ENCODE measurements at places on chromosomes 5 and 9.

DNA sequence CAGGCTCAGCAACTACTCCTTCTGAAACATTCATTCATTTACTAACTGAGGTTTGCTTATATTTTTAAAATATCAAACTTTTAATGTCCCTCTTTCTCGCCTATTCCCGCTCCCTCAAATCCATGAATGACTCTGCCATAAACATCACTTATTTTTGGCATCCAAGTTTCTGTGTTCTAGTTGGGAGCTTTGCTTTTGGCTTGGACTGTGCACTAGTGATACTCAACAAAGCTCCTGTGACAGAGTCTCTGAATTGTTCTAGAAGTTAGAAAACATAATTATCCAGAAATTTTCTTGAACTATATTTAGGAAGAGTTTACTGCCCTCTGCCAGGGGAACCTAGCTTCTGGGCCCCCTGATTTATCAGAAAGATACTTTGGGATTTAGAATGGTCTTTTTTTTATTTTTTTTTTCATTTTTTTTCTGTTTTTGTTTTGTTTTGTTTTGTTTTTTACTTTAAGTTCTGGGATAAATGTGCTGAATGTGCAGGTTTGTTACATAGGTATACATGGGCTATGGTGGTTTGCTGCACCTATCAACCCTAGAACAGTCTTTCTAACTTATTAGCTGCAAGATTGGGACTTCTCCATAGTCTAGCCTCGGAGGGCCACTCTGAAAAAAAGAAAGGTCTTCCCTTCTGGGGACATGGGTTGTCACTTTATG, 64.7 kb upstream of the PTGER4 start:
- DNase-seq, result no peak

GRCh38 chr9:12657998-12658397, 35.2 kb upstream of the TYRP1 start:
- no peak for DNase-seq

GRCh38 chr5:4159681-4160080, 564.0 kb downstream of the IRX1 start:
- no peak for DNase-seq

GRCh38 chr5:105740242-105740641, 1930.5 kb downstream of the EFNA5 start:
- no peak for DNase-seq

DNA sequence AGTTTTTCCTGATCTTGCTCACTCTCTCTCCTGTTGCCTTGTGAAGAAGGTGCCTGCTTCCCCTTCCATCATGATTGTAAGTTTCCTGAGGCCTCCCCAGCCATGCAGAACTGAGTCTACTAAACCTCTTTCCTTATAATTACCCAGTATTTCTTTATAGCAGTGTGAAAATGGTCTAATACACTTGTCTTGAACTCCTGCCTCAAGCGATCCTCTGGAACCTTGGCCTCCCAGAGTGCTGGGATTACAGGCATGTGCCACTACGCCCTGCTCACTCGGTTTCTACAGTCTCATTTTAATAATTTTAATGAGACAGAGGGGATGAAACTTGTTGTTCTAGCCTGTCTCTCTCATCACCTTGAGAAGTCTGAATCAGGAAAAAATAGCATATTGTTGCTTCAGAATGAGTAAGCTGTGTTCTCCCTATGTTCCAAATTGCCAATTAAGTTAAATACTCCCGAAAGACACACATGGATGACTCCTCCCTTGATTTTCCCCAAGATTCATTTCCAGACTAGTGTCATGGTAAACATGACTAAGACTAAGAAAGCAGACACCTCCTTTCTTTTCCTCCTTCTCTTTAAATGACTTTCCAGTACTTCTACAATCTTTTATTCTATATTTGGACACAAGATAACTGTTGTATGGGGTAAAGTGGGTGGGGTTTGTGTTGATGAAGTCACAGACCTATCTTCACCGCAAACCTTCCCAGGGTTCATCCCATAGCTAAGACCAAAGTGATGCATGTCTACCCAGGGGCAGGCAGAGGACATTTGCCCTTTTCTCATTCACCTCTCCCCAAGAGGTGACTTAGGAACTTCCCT, 7.8 kb upstream of the DNAJC18 start:
- no peak for DNase-seq

DNA sequence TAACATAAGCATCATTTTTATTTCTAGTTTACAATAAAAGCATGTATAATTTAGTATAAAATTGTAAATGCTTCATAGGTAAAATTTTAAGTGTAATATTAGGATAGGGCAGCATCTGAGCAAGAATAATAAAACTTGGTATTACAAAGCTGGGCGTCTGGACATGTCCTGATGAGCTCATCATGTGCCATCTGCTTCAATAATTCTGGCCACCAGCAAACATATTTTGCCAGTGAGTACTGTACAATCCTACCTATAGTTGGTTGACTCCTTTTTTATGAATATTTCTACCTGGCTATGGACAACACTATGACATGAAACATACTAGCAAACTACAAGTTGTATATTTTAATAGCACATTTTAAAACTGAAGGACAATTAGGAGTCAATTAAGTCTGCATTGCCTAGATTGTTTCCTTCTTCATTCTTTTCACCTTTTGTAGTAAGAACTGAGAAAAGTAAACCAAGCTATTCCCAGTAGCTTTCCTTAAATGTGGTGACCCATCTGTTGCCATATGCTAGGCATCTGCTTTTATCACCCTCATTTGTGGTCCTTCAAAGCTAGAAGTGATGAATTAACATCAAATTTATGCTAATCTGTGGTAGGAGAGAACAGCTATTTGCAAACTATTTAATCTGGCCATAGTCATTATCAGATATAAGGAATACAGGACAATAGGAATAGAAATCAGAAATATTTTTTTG, 23.4 kb downstream of the LURAP1L start:
- no peak for DNase-seq

GRCh38 chr5:178649580-178649979, 22.7 kb upstream of the CLK4 start:
- no peak for DNase-seq

GRCh38 chr9:101438523-101438922, 2.9 kb upstream of the ALDOB start:
- no peak for DNase-seq

DNA sequence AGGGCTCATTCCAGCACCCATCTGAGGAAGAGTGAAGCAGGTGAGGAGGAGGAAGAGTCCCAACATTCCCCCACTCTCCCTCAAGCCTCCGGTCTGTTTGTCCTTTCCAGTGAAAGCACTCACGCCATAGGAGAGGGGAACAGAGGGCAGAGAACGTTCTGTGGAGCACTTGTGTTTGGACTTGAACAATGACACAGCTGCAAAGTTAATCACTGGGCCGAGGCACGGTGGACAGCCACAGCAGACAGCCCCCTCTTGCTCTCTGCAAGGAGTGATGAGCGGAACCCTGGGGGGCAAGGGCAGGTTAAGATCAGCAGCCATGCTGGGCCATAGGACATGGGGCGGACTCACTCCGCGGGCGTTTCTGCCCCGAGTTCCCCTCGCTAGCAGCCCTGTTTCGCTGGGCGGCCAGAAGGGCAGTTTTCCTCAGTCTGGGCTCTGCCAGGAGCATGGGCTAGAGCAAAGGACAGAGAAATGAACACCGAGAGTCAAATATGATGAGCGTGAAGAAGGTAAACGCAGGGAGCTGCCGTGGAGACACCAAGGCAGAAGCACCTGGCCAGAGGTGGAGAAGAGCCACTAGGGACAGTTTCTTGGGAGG, 185.7 kb downstream of the GAPVD1 start:
- no peak for DNase-seq

DNA sequence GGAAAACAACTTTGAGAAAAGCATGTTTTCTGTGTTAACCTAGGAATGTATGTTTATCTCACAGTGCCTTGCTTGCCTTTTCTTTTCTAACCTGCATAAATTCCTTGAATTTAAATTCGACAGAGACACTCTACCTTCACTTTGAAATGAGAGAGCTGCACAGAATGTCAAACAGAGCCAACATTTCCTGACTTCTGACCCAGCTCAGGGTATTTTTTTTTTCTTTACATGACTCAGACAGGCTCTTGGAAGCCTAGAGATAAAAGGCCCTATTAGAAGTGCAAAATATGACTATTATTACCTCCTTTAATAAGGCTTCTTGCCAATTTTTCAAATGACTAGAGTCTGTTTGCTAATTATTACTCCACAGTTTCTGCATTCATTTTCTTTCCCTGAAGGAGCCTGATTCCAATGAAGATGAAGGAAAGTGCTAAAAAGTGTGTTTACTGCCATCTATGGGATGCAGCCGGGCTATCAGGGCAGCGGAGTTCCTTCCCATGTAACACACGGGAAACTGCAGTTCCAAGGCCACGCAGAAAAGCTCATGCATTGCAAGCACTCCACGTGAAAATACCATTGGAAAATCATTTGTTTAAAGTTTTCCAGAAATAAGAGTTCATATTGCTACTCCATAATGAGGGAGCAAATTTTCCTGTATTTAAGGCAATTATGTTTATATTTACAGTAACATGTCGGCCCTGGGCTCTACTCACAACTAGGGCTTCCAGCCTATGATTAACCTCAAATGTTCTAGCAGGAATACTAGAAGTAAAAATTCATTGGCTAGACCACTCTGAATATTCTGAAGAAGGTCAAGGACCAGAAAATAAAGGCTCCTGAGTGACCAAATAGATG, 485.6 kb downstream of the ZSWIM6 start:
- DNase-seq, result no peak

DNA sequence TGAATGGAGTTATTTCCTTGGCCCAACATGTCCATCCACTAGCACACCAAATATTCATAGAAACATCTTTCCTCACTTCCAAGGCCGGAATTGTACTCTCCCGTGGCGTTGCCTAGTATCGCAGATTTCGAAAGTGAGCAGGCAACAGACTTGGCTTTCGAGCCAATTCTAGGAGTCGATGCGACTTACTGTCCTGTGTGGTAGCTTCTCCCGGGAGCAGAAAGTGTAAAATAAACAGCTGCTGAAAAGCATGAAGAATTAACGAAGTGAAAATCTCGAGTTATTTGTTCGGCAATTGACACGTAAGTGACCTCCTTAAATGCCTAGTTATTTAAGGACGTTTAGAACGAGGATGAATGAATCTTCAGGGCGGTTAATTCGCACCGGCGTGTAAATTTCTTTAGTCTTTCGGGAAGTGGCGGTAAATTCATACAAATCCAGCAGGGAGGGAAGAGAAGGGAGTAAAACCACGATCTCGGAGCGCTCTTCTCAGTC, 449 bp upstream of the PCSK5 start:
- no peak for DNase-seq

DNA sequence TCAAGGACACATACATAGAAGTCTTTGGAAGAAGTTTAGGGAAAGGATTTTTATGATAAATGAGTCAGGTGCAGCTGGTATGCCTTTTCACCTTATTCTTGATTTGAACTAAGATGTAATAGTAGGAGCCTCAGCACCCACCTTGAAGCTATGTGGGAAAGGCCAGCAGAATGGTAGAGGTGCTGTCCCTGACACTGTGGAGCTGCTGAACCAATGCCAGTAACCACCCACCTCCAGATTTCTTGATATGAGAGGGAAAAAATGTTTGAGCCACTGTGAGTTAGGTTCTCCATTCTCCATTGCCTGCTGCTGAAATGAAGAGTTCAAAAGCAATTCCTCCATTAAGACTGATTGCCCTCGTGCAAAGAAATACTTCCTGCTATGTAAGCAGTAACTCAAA, 12.2 kb upstream of the HMGCR start:
- DNase-seq, result no peak

DNA sequence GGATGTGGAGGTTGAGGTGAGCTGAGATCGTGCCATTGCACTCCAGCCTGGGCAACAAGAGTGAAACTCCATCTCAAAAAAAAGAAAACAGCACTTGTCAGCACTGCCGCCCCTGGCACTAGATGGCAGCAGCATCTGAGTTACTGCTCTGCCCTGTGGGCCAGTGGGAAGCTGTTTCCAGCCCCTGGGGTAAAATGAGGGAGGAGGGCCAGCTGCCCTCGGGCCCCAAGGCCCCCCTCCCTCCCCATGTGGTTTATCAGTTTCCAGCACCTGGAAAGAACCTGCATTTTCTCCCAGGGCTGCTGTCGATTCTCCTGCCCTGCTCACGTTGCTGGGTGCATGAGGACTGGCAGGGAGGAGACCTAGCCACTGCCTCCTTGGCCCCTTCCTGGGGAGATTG, 13.2 kb upstream of the CEL start:
- DNase-seq, result peak; percentile 40

DNA sequence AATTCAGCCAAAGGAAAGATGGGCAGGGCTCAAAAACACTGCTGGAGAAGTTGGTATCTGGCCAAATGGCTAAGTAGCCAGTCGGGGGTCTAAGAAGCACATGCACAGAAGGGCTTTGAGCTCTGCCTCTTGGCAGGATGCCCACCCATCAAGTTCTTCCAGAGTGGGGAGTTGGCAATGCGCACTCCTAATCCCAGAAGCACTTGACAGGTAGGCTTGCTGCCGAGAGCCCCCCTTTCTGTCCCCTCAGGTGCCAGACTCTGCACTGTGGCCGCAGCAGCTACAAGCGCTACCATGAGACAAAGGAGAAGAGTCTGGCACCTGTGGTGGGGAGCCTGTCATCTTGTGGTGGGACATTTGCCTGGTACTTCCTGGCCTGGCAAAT, 252.9 kb upstream of the SLC24A2 start:
- peak; percentile 23 for DNase-seq
